CD4-positive, alpha-beta memory T cell (primary cell): ENCODE measurements at places on chromosomes 12 and 14. TPM values are rescaled to one million over a fixed set of nuclear protein-coding genes. Genes with fewer than 3 reads are reported as not detected.

The BHLHE41 gene
- 0.20 TPM for total RNA-seq

The ACTR10 gene
- total RNA-seq, result 53.7 TPM

The BICDL1 gene
- 153 TPM for total RNA-seq

- no peak overlapping the region for H3K4me3 ChIP-seq
- H3K27me3 ChIP-seq, result no peaks in the 10 kb centered on the region
- no peak for DNase-seq
- H3K4me1 ChIP-seq, result no peaks in the 10 kb centered on the region
Observed at GRCh38 chr12:116368196-116369194, 91.0 kb upstream of the MED13L start.

- DNase-seq, result no peak
- peaks cover 27% of the 10 kb centered on the region for H3K4me1 ChIP-seq
- H3K36me3 ChIP-seq, result no peaks in the 10 kb centered on the region
- H3K27ac ChIP-seq, result no peak overlapping the region
- no peak overlapping the region for H3K4me3 ChIP-seq
Observed at GRCh38 chr14:72513965-72514659, 379.8 kb downstream of the DPF3 start.

- H3K4me1 ChIP-seq, result peaks cover 4% of the 10 kb centered on the region
- no peak within 1 kb of the TSS for H3K27ac ChIP-seq
- DNase-seq, result no peak
- no peaks in the 10 kb centered on the region for H3K36me3 ChIP-seq
Observed at GRCh38 chr12:102957339-102958050, at the start of gene ASCL1. Gene ASCL1 (plus strand): TSS chr12:102957674. CDS start chr12:102958245, 571 bp downstream.

GRCh38 chr14:33943096-33943883 is 7.6 kb downstream of the EGLN3 start:
- no peak for DNase-seq
- no peak overlapping the region for H3K4me3 ChIP-seq
- peaks cover 5% of the 10 kb centered on the region for H3K4me1 ChIP-seq
- no peaks in the 10 kb centered on the region for H3K27me3 ChIP-seq

GRCh38 chr12:51393676-51394545 is 2.7 kb upstream of the GALNT6 start:
- H3K4me1 ChIP-seq, result peaks cover 67% of the 10 kb centered on the region
- H3K27me3 ChIP-seq, result no peaks in the 10 kb centered on the region
- no peaks in the 10 kb centered on the region for H3K36me3 ChIP-seq
- peak overlapping the region; percentile 43 for H3K27ac ChIP-seq
- peak; percentile 48 for DNase-seq

- H3K36me3 ChIP-seq, result no peaks in the 10 kb centered on the region
- no peak for DNase-seq
- no peaks in the 10 kb centered on the region for H3K4me1 ChIP-seq
- no peaks in the 10 kb centered on the region for H3K27me3 ChIP-seq
Observed at GRCh38 chr12:67940780-67941243, 48.4 kb upstream of the IFNG-AS1 start.

DNA sequence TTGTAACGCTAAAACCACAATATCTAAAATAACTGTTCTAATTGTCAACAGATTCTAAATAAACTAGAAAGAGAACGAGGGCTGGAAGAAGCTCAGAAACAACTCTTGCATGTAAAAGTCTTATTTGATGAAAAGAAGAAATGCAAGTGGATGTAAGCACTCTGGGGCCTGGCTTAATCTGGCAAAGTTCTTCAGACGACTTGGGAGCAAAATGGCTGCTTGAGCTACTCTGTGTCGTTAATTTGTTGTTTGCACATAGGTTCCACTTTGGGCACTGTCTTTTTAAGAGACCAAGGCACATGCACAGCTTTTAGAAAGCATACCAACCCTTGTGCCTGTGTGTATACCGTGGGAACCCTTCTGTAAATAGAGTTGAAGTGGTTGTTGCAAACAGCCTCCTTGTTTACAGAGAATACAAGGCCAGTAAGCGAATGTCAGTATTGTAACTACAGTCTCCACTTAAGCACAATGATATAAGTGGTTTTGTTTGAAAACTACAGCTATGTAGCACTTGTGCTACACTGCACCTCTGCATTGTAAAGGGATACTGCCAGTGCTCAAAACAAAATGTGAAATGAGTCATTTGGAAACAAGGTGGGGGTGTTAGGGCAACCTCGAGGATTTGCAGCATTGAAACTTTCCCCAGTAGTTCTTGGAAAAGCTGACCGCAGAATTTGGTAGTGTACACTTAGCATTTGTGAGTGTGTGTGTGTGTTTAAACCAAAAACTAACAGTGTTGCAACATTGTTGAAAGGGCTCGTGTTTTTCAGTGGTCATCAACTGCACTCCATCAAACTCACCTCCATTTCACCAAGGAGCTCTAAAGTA is 154.3 kb downstream of the CEP83 start:
- no peaks in the 10 kb centered on the region for H3K27me3 ChIP-seq
- no peak for DNase-seq
- no peaks in the 10 kb centered on the region for H3K36me3 ChIP-seq
- H3K4me3 ChIP-seq, result no peak overlapping the region
- no peaks in the 10 kb centered on the region for H3K4me1 ChIP-seq

DNA sequence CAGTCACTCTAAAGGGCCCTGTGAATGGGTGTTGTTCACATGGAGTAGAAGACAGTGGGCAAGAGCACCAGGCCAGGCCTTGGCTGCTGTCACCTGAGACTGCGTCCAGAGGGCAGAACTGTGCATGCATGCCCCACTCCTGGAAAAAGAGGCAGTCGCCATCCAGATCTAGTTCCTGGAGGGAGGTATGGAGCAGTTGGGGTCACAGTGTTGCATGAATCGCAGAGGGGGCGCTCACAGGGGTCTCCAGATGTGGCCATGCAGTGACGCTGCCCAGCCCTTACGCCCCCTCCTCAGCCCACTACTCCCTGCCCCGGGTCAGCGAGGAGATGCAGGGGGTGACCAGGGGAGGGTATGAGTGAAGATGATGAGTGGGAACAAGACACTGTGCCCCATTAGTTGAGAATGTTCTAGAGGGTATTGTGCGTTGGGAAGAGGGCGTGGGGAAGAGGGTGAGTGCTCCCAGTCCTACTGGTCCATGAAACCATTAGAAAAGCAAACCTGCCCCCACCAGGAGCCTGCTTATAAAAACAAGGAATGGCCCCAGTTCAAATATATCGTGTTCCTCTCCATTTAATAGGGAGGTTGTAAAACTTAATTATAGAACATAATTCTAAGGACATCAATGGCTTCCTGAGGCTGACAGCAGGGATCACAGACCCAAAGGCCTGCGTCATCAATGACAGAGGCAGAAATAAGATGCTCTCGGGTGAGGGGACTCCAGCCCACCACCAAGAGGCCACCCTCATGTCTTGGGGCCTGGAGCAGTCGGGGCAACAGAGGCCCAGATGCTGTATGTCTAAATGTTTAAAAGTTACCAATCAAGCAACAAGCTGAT is 32.2 kb upstream of the BCL7A start:
- H3K4me1 ChIP-seq, result no peaks in the 10 kb centered on the region
- H3K27me3 ChIP-seq, result no peaks in the 10 kb centered on the region
- no peak overlapping the region for H3K4me3 ChIP-seq
- no peak for DNase-seq
- no peaks in the 10 kb centered on the region for H3K36me3 ChIP-seq

DNA sequence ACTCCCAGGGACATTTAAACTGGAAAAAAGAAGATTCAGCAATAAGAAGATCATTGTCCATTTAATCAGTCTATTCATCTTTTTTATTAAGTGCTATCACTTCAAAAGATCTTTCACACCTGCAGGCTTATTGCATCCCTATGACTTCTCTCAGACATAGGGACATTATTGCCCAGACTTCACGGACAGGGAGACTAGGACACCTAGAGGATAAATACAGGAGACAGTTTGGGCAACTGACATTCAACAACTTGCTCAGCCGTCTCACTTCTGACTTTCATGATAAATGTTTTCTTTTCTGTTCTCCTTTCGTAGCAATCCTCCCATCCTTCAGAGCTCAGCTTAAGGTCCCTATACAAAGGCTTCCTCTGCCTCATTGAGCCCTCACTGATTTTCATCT is 84.3 kb downstream of the TMEM30B start:
- H3K4me1 ChIP-seq, result no peaks in the 10 kb centered on the region
- no peaks in the 10 kb centered on the region for H3K36me3 ChIP-seq
- H3K27ac ChIP-seq, result no peak overlapping the region
- H3K4me3 ChIP-seq, result no peak overlapping the region
- H3K27me3 ChIP-seq, result peaks cover 10% of the 10 kb centered on the region

GRCh38 chr14:88233915-88234314 is 89.2 kb downstream of the KCNK10 start:
- H3K27ac ChIP-seq, result no peak overlapping the region
- no peak for DNase-seq
- no peaks in the 10 kb centered on the region for H3K4me1 ChIP-seq
- H3K27me3 ChIP-seq, result no peaks in the 10 kb centered on the region

DNA sequence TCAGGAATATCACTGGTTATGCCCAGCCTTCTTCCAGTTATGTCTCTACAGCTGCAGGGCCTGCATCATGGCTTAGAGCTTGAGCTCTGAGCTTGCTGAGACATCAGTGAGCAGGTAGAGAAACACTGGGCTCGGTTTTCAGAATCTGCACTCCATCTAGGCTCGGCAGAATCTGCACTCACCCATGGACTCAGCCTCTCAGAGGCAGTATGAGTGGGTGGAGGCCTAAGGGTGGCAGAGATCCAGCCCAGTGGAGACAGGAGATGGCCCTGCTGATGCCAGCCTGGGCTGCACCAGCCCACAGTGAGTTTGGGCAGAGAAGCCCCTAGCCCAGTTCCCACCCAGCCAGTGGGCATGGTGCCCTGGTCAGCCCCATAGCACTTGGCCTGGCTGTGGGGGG is 12.8 kb downstream of the KRT80 start:
- no peaks in the 10 kb centered on the region for H3K4me1 ChIP-seq
- no peaks in the 10 kb centered on the region for H3K27me3 ChIP-seq
- H3K27ac ChIP-seq, result no peak overlapping the region
- no peak overlapping the region for H3K4me3 ChIP-seq
- no peak for DNase-seq
- no peaks in the 10 kb centered on the region for H3K36me3 ChIP-seq

- no peak overlapping the region for H3K27ac ChIP-seq
- H3K4me3 ChIP-seq, result no peak overlapping the region
- no peaks in the 10 kb centered on the region for H3K27me3 ChIP-seq
- no peak for DNase-seq
- peaks cover 10% of the 10 kb centered on the region for H3K4me1 ChIP-seq
Observed at GRCh38 chr14:67680121-67680602, 5.7 kb upstream of the VTI1B start.

GRCh38 chr14:68214431-68214830 is 394.9 kb downstream of the RAD51B start:
- no peak overlapping the region for H3K27ac ChIP-seq
- no peak for DNase-seq
- no peak overlapping the region for H3K4me3 ChIP-seq
- H3K4me1 ChIP-seq, result peaks cover 36% of the 10 kb centered on the region
- H3K36me3 ChIP-seq, result no peaks in the 10 kb centered on the region

GRCh38 chr12:54439096-54439495 is 20.0 kb upstream of the ITGA5 start:
- no peaks in the 10 kb centered on the region for H3K4me1 ChIP-seq
- DNase-seq, result no peak
- no peak overlapping the region for H3K4me3 ChIP-seq
- no peaks in the 10 kb centered on the region for H3K27me3 ChIP-seq

DNA sequence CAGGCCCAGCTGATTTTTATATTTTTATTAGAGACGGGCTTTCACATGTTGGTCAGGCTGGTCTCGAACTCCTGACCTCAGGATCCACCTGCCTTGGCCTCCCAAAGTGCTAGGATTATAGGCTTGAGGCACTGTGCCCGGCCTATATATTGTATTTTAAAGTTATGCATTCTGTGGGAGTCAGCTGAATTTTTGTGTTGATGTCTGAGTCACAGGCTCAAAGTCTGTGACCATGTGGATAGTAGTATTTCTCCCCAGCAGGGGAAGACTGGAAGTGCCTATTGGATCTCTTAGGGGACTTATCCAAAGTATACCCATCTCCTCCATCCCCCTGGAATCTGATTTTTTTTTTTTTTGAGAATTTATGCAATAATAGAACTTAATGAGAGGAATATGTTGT is 43.8 kb upstream of the ATF1 start:
- H3K4me3 ChIP-seq, result no peak overlapping the region
- H3K27me3 ChIP-seq, result no peaks in the 10 kb centered on the region
- peaks cover 59% of the 10 kb centered on the region for H3K36me3 ChIP-seq
- no peaks in the 10 kb centered on the region for H3K4me1 ChIP-seq
- no peak overlapping the region for H3K27ac ChIP-seq
- DNase-seq, result no peak

- H3K27me3 ChIP-seq, result no peaks in the 10 kb centered on the region
- no peaks in the 10 kb centered on the region for H3K36me3 ChIP-seq
- DNase-seq, result no peak
- no peaks in the 10 kb centered on the region for H3K4me1 ChIP-seq
Observed at GRCh38 chr12:13805041-13805440, 176.4 kb downstream of the GRIN2B start.

DNA sequence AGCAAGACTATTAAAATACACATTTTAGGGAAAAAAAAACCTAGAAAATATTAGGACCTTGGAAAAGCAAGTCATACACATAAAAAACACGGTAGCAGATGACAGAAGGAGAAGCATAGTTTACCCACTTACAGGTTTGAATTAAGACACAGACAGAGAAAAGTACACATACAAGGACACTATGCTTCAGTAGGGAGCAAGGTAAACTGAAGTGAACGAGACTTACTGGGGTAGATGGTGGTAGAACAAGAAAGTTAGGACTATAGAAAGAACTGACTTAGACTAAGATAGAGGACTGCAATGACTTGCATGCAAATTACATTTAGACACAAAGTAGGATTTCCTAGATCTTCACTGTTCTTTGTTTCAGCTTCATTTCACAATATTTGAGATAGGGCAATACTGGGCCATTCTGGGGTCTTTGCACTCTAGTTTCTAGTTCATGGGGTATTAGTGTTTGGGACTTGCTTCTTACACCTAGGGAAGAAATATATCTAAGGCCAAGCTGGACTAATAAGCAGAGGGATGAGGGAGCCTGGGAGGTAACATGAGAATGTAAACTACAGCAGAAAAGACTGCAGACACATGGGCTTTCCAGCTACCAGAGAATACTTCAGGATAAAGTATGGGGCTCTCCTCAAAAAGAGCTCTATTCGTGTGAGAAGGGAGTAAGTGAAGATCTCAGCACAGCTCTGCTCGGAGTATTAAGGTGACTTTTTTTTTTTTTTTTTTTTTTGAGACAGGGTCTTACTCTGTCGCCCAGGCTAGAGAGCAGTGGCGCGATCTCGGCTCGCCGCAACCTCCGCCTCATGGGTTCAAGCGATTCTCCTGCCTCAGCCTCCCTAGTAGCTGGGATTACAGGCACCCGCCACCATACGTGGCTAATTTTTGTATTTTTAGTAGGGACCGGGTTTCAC is 27.7 kb upstream of the STAC3 start:
- no peak for DNase-seq
- no peaks in the 10 kb centered on the region for H3K27me3 ChIP-seq
- H3K4me1 ChIP-seq, result peaks cover 16% of the 10 kb centered on the region
- H3K4me3 ChIP-seq, result no peak overlapping the region
- H3K27ac ChIP-seq, result no peak overlapping the region

DNA sequence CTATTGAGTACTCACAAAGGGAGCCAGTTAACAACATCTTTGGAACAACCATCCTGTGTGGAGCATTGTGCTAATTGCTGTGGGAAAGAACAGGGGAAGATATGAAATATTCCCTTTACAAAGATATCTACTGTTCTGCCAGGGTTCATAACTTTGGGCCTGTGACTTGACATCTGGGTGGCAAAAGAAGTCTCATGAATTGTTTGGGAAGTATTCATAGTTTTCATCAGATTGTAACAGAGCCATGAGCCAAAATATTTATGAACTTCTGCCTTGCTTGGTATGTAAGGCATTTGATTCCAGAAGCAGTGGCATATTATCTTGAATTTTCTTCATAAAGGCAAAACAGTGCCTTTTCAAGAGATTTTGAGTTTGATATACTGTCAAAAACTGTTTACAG is 816.2 kb downstream of the DIO2 start:
- no peaks in the 10 kb centered on the region for H3K36me3 ChIP-seq
- no peaks in the 10 kb centered on the region for H3K4me1 ChIP-seq
- no peak overlapping the region for H3K4me3 ChIP-seq
- DNase-seq, result no peak
